Natural killer cell treated with Interleukin-12 subunit alpha and Interleukin-12 subunit beta and Interleukin-15 and Interleukin-18, amount 100 ng/mL, for 72 hours (primary cell): ENCODE measurements at places on chromosomes 1 and 21. TPM values are rescaled to one million over a fixed set of nuclear protein-coding genes. Genes with fewer than 3 reads are reported as not detected.

DNA sequence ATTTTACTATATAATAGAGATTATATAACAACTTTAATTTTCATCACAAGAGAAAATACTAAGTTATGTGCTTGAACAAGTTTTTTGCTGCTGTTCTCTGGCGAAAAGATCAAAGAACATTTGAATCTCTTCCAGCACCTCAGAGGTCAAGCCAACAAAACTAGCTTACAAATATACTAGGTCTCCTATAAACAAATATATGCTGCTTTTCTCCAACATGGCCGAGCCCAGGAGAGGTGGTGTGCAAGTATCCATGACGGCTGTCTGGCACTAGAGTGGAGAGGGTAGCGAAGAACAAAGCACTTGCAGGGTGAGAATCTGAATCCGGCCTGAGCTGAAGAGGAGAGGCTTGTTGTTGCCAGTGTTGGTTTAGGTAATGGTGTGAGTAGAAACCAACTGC is 7.5 kb upstream of the FMO3 start:
- H3K4me1 ChIP-seq, result no peaks in the 10 kb centered on the region
- no peak overlapping the region for H3K4me3 ChIP-seq
- no peaks in the 10 kb centered on the region for H3K27me3 ChIP-seq
- H3K36me3 ChIP-seq, result no peaks in the 10 kb centered on the region
- no peak overlapping the region for H3K27ac ChIP-seq
- DNase-seq, result no peak

- peaks cover 14% of the 10 kb centered on the region for H3K36me3 ChIP-seq
- no peaks in the 10 kb centered on the region for H3K4me1 ChIP-seq
- H3K27me3 ChIP-seq, result no peaks in the 10 kb centered on the region
- no peak overlapping the region for H3K4me3 ChIP-seq
Measured at GRCh38 chr1:190258003-190258402, 219.7 kb downstream of the BRINP3 start.

GRCh38 chr1:33337441-33337840 is 16.5 kb upstream of the A3GALT2 start:
- no peaks in the 10 kb centered on the region for H3K36me3 ChIP-seq
- H3K27me3 ChIP-seq, result no peaks in the 10 kb centered on the region
- H3K27ac ChIP-seq, result no peak overlapping the region
- H3K4me3 ChIP-seq, result no peak overlapping the region

IGSF9 gene
- not detected for total RNA-seq

PKP1 gene
- not detected for total RNA-seq

RSPO1 gene
- total RNA-seq, result not detected

GRCh38 chr1:89035080-89035479 is 12.4 kb upstream of the GBP3 start:
- no peak for DNase-seq
- H3K4me3 ChIP-seq, result no peak overlapping the region
- H3K27me3 ChIP-seq, result no peaks in the 10 kb centered on the region
- peaks cover 41% of the 10 kb centered on the region for H3K36me3 ChIP-seq
- no peak overlapping the region for H3K27ac ChIP-seq

DNA sequence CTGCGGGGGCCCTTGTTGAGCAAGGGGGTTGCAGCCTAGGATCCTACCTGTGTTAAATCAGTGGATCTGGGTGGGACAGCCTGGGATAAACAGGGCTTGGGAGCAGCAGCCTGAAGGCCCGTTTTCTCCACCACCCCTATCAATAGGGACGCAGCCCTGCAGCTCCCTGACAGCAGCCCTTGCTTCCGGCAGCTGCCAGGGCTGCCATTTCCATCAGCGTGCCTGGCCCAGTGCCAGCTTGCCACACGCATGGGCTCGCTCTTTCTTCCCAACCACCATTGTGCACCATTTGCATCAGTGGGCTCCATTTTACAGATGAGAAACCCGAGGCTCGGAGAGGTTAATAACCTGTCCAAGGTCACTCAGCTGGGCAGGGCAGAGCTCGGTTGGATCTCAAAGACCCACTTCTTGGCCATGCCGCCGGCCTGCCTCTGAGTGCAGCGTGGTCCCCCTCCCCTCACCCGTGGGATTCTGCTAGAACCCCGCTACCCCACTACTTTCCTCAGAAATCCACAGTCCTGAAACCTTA is 3.8 kb downstream of the WNT4 start:
- no peaks in the 10 kb centered on the region for H3K36me3 ChIP-seq
- DNase-seq, result no peak
- peaks cover 8% of the 10 kb centered on the region for H3K27me3 ChIP-seq
- H3K4me1 ChIP-seq, result peaks cover 9% of the 10 kb centered on the region
- H3K4me3 ChIP-seq, result no peak overlapping the region

DNA sequence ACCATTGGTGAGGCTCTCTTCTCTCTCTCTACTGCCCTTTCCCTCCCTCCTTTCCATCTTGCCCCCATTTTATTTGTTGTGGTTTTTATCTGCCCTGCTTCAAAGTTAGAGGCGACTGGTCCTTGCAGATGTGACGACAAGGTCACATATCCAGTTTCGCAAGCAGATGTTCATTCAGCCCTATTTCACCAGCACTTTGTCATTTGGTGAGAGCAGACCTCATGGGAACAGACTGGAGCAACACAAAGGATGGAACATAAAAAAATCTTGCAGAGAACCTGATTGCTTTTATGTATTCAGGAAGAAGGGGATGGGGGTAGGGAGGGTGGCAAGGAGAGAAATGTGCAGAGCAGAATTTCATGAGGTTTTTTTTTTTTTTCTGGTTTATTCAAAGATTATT is 84.3 kb downstream of the ELAVL4 start:
- H3K4me1 ChIP-seq, result no peaks in the 10 kb centered on the region
- H3K36me3 ChIP-seq, result no peaks in the 10 kb centered on the region
- DNase-seq, result no peak
- no peak overlapping the region for H3K4me3 ChIP-seq
- no peak overlapping the region for H3K27ac ChIP-seq

GRCh38 chr1:174156437-174156836 is 2.9 kb upstream of the RABGAP1L start:
- H3K27ac ChIP-seq, result peak overlapping the region; percentile 20
- peaks cover 67% of the 10 kb centered on the region for H3K4me1 ChIP-seq
- H3K4me3 ChIP-seq, result peak overlapping the region; percentile 90

UBASH3A gene
- 9.2 TPM for total RNA-seq

SLFNL1 gene
- total RNA-seq, result 0.33 TPM

- peaks cover 4% of the 10 kb centered on the region for H3K36me3 ChIP-seq
- DNase-seq, result peak; percentile 80
- H3K4me3 ChIP-seq, result peak overlapping the region; percentile 77
- H3K27ac ChIP-seq, result peak overlapping the region; percentile 43
Measured at GRCh38 chr1:205480349-205480985, 24.0 kb upstream of the CDK18 start.

GRCh38 chr1:147721716-147722115 is 38.7 kb downstream of the GJA5 start:
- peaks cover 32% of the 10 kb centered on the region for H3K27me3 ChIP-seq
- no peak overlapping the region for H3K4me3 ChIP-seq
- no peak overlapping the region for H3K27ac ChIP-seq

DNA sequence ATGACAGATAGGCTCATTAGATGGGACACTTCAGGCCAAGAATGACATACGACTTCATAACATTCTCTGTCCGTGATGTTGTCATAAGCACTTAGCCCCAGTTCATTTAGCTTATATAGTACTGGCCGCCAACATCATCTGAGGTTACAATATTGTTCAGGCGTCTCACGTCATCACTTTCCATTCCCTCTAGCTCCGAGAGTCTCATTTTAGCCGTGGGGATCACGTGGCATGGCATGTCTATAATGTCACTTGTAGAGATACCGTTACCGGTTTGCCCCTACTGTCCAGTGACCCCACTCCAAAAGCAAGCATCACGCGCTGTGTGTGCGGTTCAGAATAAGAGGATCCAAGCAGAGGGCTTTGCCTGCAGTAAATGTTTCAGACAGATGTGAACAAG is 34.6 kb upstream of the HEATR1 start:
- peaks cover 28% of the 10 kb centered on the region for H3K27me3 ChIP-seq
- no peak overlapping the region for H3K27ac ChIP-seq
- DNase-seq, result no peak
- H3K4me3 ChIP-seq, result no peak overlapping the region
- H3K36me3 ChIP-seq, result no peaks in the 10 kb centered on the region
- no peaks in the 10 kb centered on the region for H3K4me1 ChIP-seq

- no peak overlapping the region for H3K4me3 ChIP-seq
- H3K36me3 ChIP-seq, result no peaks in the 10 kb centered on the region
- H3K27me3 ChIP-seq, result peaks cover 29% of the 10 kb centered on the region
- H3K27ac ChIP-seq, result no peak overlapping the region
- no peaks in the 10 kb centered on the region for H3K4me1 ChIP-seq
Measured at GRCh38 chr1:57295326-57295725, 128.5 kb downstream of the DAB1 start.

DNA sequence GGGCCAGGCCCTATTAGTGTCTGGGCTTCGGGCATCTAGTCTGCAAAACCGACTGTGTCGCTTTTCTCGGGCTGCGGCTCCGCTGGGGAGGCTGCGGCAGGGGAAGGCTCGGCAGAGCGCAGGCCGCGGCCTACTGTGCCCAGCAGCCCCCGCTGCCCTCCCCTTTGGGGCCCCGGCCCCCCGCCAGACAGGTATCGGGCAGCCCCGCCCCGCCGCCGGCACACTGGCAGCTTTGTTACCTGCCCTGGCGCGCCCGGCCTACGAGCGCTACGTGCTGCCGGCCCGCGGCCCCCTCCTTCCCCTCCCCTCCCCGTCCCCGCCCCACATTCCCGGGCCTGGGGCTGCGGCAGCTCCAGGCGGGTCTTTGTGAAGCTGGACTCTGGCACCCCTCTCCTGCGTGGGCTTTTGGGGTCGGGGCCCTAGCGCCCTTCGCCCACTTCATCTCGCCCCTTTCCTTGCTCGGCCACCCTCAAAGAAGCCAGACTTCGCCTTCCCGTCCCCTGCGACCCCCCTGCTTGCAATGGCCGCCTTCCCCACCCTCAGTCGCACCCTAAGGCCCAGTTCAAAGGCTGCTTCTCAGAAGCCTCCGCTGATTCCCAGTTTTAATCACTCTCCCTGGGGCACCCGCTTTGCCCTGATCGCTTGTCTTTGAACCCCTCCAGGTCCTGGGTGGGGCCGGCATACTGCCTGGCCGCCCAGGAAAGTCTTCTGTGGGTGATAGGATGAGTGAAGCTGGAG is 48.9 kb upstream of the SLC2A1 start:
- H3K4me3 ChIP-seq, result no peak overlapping the region
- no peak for DNase-seq
- no peaks in the 10 kb centered on the region for H3K27me3 ChIP-seq
- H3K27ac ChIP-seq, result no peak overlapping the region
- H3K36me3 ChIP-seq, result no peaks in the 10 kb centered on the region

GPR153 gene
- total RNA-seq, result 4.6 TPM

GRCh38 chr21:42157606-42158310 is 61.2 kb upstream of the ABCG1 start:
- peaks cover 8% of the 10 kb centered on the region for H3K27me3 ChIP-seq
- H3K27ac ChIP-seq, result no peak overlapping the region
- no peak overlapping the region for H3K4me3 ChIP-seq
- H3K4me1 ChIP-seq, result peaks cover 31% of the 10 kb centered on the region
- H3K36me3 ChIP-seq, result no peaks in the 10 kb centered on the region
- no peak for DNase-seq

DNA sequence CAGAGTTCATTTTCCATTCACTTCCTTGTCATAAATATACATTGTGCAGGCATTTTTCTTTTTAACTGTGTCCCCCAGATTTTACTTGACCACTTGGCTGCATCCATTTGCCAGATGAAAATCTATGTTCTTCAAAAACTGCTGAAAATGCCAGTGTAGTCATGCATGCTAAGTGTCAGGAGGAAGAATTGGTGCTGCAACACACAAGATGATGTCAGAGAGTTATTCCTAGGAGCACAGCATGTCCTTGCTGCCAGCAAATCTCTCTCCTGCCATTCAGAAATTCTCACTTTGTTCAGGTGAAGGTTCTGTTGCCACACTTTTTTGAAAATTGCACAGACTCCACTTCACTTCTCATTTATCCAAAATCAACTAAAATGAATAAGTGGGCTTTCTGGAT is 106.4 kb upstream of the MAGI3 start:
- no peak for DNase-seq
- H3K27ac ChIP-seq, result no peak overlapping the region
- no peak overlapping the region for H3K4me3 ChIP-seq
- no peaks in the 10 kb centered on the region for H3K4me1 ChIP-seq
- no peaks in the 10 kb centered on the region for H3K36me3 ChIP-seq

- H3K4me1 ChIP-seq, result no peaks in the 10 kb centered on the region
- H3K27ac ChIP-seq, result no peak overlapping the region
- no peaks in the 10 kb centered on the region for H3K36me3 ChIP-seq
- H3K27me3 ChIP-seq, result no peaks in the 10 kb centered on the region
Measured at GRCh38 chr1:202106340-202107254, 16.1 kb upstream of the GPR37L1 start.

DNA sequence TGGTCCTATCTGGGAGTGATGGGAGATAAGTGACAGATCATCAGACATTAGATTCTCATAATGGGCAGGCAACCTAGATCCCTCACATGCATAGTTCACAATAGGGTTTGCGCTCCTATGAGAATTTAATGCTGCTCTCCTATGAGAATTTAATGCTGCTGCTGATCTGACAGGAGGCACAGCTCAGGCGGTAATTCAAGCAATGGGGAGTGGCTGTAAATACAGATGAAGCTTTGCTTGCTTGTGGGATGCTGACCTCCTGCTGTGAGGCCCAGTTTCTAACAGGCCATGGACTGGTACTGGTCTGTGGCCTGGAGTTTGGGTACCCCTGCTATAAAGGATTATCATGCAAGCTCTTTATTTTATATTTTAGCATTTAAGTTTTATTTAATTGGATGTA is 72.0 kb downstream of the ZMYM4 start:
- peaks cover under 1% of the 10 kb centered on the region for H3K4me1 ChIP-seq
- no peak overlapping the region for H3K27ac ChIP-seq
- no peak for DNase-seq
- no peak overlapping the region for H3K4me3 ChIP-seq

DNA sequence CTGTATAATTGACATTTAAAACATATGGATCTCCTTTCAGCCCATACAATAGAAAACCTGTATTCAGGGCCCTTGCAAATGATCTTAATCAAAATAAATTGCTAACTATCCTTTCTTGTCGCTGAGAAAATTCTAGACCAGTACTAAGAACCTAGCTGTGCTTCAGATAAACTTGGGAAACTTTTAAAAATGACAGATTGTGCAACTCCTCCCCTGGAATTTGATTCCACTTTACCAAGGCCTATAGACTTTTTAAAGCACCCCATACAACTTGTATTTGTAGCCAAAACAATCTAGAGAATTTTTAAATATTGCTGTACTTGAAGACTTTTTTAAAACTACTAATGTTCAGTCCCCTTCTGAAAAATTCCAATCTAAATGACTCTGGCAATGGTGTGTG is 51.6 kb downstream of the ZNF644 start:
- H3K4me3 ChIP-seq, result no peak overlapping the region
- DNase-seq, result no peak
- H3K27ac ChIP-seq, result no peak overlapping the region
- peaks cover 49% of the 10 kb centered on the region for H3K4me1 ChIP-seq

GRCh38 chr1:231171623-231172197 is 9.9 kb downstream of the TRIM67 start:
- H3K36me3 ChIP-seq, result no peaks in the 10 kb centered on the region
- no peak overlapping the region for H3K4me3 ChIP-seq
- DNase-seq, result no peak
- H3K4me1 ChIP-seq, result no peaks in the 10 kb centered on the region

- H3K4me1 ChIP-seq, result peaks cover 12% of the 10 kb centered on the region
- no peak overlapping the region for H3K4me3 ChIP-seq
- peak overlapping the region; percentile 4 for H3K27ac ChIP-seq
- no peaks in the 10 kb centered on the region for H3K27me3 ChIP-seq
- no peaks in the 10 kb centered on the region for H3K36me3 ChIP-seq
- DNase-seq, result no peak
Measured at GRCh38 chr1:161083748-161084596, 5.4 kb downstream of the NECTIN4 start.

FCGR3A gene
- total RNA-seq, result 150 TPM
